ENCODE measurements at places on chromosomes 6 and 20.

DNA sequence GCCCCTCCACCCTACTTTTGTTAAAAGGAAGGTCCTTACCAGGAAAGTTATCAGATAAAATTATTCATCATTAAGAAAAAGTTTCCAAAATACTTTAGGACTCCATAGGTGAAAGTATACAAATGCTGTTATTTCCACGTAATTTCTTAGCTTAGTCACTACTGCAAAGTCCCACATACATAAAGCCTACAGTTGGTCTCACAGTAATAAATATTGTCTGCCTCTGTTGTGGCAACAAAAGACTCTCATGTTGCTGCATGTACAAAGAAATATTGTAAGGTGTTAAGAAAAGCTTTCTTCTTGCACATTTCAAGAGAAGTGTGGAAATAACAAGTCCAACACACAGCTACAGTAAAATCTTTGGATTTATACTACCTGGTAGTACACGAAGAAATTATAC is 102.4 kb upstream of the DST start:
- no peak for DNase-seq

DNA sequence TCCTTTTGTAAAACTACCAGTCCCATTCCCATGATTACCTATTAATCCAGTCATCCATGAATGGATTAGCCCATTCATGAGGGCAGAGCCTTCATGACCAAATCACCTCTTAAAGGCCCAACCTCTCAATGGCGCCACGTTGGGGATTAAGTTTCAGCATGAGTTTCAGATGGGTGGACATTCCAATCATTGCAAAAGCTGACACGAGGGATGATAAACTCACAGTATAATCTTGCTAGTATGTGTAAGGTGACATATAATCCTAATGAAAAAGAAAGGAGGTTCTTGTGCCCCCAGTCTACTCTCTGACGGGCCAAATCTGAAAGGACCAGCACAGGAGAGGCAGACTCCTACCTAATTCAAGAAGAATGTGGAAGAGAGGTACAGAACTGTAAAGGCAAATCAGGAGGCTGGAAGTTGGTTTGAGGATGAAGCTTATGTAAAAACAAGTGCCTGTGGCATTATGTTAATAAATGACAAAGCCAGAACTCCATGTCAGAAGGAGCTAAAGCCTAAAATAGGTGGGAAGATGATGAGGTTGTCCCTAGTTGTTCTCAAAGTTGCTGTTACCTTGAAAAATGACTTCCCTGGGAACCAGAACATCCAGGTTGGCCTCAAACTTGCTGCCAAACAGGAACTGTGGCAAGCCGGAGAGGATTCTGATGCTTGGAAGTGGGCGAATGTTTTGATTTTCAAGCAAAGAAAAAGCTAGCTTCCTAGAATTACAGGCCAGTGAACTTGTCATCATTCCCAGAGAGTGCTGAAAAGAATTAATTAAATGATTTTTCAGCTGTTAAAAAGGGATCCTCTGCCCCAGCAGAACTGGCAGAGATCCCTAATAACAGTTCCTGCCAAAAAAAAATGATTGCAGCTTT is 106.5 kb upstream of the TIAM2 start:
- DNase-seq, result no peak

GRCh38 chr20:58838174-58838573 is 12.5 kb downstream of the GNAS-AS1 start:
- DNase-seq, result no peak

- no peak for DNase-seq
Measured at GRCh38 chr20:13717631-13718044, 67.1 kb downstream of the ESF1 start.

DNA sequence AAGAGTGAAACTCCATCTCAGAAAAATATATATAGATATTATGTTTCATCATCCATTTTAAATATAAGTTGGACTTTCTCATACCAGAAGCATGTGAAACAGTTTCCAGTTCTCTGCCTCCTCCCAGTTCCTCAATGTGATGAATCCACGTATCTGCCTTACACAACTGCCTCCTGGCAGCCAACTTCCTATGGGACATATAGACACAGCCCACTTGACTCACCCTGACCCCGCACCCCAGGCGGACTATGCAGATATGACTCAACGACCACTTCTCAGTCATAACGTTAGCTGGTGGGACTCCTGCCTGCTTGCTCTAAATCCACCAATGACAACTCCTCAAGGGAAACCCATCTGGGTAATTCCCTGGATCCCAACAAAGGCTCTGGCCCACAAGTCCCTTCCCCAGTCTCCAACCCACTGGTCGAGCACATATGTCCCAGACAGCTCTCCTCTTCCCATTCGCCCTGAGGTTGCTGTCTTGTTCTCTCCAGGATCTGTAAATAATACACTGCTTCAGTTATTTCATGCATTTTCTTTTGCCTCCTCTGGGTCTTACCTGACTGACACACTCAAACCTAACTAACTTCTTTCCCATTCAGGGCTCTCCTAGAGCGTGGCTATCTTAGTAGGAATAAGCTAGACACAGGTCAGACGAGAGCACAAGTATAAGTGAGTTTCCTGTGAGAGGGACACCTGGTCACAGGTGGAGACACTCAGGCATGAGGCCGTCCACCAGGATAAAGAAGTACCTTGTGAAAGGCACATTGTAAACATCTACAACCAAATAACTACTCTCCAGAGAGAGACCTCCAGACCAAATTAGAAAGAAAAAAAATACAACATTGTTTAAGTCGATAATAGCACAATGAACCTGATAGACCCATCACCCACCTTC is 548.5 kb downstream of the CD83 start:
- peak; percentile 80 for DNase-seq

- DNase-seq, result peak; percentile 57
Measured at GRCh38 chr6:10451828-10452509, 37.1 kb upstream of the TFAP2A start.

DNA sequence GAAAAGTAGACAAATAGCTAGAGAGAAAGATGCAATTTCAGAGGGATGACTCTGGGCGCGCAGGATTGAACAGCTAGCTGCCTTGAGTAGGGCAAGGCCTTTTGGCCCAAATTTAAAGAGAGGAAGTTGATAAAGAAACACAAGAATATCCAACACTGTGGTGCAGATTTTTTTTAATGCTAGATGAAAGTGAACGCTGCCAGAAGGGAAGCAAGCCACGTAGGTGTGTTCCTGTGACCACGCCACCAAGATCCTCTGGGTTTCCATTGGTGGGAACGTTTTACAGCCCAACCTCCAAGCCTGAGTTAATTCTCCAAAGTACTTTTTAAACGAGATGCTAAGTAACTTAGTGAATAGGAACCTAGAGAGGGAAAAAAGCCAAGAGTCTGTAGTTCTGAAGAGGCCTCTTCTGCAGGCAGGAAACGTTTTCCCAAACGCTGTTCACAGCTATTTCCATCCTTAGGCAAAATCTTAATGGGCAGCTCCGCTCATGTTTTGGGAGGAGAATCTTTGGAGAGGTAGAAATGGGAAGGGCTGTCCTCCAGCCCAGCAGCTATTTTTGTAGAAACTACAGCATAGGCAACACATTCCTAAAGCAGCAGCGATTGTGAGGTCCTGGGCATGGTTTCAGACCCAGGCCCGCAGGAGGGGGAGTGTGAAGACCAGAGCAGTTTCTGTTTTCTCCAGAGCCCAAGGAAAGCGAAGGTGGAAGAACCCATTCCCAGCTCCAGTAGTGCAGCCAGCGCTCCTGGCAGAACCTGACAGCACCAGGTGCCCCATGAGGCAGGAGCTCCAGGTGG is 8.2 kb downstream of the LY86 start:
- no peak for DNase-seq

DNA sequence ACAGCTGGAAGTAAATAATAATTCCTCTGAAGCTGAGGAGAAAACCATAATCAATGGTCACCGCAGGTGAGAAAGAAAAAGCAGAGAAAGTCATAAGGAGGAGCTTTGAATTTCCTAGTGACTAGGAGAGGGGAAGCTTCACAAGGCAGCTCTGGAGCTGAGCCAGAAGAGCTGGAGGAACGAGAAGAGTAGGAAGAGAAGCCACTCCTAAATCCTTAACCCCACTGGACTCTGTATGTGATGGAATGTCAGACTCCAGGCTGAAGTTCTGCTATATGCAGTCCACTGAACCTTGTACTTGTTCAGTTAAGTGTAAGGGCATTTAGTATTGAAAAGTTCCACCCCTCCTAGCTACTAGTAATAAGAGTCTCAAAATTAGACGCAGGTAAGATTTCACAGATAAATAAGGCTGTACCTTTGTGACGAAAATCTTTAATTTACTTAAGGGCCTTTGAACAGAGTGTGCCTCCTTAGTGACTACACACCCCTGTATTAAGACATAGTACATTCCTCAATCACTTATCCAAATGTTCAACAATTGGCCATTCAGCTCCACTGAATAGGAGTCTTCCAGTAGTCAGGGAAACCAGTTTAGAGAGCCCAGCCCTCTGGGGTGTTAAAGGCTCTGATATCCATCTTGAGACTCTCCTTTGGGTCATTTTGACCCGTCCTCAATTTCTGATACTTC is 71.4 kb upstream of the UFL1 start:
- no peak for DNase-seq

GRCh38 chr6:140533526-140533925 is 1159.1 kb upstream of the CITED2 start:
- no peak for DNase-seq

DNA sequence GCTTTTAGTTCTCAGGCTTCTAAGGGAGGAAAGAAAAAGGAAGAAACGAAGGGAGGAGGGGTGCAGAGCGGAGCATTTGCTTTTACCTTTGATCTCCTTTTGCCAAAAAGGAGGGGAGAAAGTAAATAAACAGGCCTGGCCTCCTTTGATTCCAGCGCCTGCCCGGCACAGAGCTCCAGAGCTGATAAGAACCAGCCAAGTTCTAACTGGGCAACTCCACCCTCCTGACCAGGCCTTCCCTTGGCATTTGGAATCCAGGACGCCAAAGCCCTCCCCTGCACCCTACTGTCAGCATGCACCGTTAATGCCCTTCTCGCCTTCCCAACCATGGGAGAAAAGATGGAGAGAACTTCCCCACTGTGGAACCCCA is 120.8 kb upstream of the PTPN1 start:
- DNase-seq, result no peak

- DNase-seq, result no peak
Measured at GRCh38 chr6:3237761-3238662, 10.6 kb upstream of the TUBB2B start.

- no peak for DNase-seq
Measured at GRCh38 chr6:98842342-98843180, 8.2 kb downstream of the POU3F2 start.

GRCh38 chr6:28600245-28600644 is 74.6 kb downstream of the GPX5 start:
- DNase-seq, result no peak

DNA sequence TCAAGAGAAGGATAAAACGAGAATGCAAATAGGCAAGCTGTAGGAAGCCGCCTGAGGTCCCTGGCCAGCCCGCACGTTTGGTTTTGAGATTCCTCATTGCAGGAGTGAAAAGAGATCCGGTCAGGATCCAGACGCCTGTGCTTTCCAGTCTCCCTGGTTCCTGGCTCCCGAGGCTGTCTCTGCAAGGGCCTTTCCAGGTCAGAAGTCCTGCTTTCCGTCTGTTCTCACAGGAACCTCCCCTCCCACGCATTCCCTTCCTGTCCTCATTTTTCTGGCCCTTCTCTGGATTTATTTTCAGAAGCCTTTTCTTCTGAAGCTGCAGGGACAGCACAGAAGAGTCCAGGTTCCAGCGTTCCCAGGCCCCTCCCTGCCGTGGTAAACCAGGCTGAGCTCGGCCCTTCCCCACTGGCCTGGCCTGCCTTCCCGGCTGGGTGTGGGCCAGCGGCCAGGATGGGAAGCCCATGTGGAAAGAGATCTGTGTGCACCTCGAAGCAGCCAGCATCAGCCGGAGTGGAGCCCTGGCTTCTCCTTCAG is 54.0 kb downstream of the TMEM242 start:
- DNase-seq, result peak; percentile 78

- DNase-seq, result peak; percentile 78
Measured at GRCh38 chr6:42781796-42782688, at the start of gene BICRAL. TSS of gene BICRAL (plus strand) at chr6:42782052. CDS start at chr6:42822023, 39,971 bp downstream.

GRCh38 chr6:7726416-7727085 is 652 bp downstream of the BMP6 start:
- DNase-seq, result peak; percentile 14

- DNase-seq, result no peak
Measured at GRCh38 chr20:45047581-45048119, 53.3 kb downstream of the KCNS1 start.

DNA sequence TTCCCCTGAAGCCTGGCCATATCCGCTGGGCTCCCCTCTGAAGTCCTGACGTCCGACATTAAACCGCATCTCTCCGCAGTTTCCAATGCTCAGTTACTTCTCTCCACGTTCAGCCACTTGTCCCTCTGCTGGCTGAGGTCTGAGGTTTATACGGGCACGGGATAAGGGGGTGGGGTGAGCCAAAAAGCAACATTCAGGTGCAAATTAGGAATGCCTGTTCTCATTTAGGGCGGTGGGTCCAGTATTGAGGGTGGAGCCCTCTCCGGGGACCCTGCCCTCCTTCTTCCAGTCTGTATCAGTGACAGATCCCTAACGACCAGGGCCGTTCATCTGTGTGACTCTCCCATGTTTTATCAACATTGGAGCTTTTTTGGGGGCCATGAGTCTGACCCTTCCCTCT is 1454.4 kb downstream of the HACE1 start:
- DNase-seq, result no peak

- peak; percentile 69 for DNase-seq
Measured at GRCh38 chr6:17413313-17413750, 19.9 kb downstream of the CAP2 start.
